ENCODE measurements at places on chromosomes 11 and 22. TPM values are rescaled to one million over a fixed set of nuclear protein-coding genes. Genes with fewer than 3 reads are reported as not detected.

BTBD18 gene
- total RNA-seq = not detected

DNA sequence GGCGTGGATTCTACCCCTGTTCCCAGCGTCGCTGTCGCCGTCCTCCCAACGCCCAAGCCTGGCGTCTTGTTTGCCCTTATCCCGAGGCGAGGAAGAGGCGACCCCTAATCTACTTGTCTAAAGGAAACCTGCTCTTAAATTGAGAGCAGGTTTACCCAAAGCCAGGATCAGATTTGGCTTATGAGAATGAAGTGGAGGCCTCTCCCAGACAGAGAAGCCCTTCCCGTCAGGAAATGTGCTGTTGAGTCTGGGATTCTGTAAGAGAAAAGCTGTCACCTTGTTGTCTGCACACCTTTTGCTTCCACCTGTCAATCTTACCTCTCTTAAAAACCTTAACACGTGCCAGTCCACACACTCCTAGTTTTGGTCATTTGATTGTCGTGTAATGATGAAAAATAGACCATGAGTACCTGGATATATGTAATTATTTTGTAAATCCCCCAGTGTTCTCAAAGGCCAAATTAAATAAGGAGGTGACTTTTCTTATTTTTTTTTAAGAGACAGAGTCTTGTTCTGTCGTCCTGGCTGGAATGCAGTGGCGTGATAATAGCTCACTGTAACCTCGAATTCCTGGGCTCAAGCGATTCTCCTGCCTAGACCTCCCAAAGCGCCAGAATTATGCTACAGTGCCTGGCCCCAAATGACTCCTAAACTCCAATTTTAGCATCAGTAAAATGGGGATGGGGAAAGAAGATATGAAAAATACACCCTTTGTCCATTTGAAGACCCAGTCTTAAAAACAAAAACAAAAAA lies 627 bp downstream of the GTF2H1 start:
- DNase-seq = no peak

GRCh38 chr11:2942447-2942846 lies 13.2 kb upstream of the PHLDA2 start:
- DNase-seq = peak; percentile 85

DNA sequence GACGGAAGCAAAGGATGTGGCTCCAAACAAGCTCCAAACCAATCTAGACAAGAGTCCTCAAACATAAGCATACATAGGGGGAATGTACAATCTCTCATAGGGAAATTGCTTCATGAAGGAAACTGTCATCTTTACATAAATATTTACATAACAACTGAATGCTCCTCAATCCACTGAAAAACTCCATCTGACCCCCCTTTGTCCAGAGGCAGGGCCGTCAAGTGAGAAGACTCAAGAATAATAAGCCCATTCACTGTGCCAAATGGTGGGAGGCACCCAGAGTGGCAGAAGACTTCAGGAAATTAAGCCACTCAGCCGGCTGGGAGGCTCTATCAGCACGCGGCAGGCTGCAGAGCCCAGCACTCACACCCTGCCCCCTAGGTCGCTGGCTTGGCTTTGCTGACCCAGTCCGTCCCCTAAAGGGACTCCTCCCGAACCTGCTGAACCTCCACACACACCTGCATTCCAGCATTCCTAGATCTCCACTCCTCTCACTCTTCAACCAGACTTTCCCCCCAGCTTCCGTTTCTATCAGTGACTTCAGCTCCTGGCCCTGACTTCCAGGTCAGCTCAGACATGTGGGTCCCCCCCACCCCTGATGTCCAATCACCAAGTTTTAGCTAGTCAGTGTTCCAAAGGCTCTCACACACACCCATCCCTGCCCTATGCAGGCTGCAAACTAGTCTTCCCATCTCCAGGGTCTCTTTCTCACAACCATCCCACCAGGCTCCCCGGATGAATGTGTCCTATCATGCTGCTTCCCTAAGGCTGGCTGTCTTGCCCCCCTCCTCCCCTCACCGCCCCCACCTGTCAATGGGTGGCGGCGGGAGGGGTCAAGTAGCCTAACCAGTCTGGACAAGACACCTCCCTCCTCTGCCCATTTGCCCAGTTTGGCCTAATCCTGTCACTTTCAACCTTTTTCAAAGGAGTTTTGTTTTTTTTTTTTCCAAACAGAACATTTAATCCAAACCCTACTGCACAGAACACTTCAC lies 11.3 kb downstream of the VPS37C start:
- DNase-seq = no peak

Data from chondrocyte (in vitro differentiated cells).